Right cardiac atrium (tissue), 5 donors: ENCODE measurements at places on chromosomes 6 and 20.

DNA sequence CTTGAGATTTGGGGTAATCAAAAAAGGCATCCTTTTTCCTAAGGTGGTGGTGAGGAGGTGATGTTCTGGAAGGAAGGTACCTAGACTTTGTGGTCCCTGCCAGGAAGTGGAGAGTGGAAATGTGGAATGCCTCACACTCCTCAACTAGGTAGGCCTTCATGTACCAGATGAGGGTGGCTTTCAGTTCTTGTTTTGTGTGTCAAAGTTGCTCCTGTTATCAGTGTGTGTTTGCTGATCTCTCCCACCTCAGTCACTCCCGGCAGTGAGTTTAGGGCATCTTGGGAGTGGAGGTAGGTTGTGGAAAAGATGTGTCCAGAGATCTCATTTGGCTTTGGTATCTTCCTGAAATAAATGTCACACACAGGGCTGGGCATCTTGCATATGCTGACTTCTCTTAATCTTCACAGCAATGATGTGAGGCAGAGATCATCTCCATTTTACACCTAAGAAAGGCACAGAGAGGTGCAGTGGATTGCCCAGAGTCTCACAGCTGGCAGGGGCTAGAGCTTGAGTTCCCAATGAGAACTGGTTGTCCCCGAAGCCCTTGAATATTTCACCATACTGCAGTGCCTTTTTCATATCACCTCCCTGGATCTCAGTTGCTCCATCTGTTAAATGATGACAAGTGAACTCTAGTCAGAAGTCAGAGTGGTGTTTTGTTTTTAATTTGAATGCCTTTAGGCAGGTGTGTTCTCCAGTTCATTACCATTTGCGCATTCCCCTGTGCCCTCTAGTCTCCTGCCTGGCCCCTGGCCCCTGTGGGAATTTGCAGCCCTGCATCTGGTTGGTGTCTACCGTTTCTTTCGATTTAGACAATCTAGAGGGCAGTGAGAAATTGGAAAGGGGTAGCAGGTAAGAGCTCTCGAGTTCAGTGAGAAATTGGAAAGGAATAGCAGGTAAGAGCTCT, 2.9 kb downstream of the PKIG start:
- DNase-seq, result no peak

- DNase-seq, result no peak
Measured at GRCh38 chr20:61355585-61355984, 103.5 kb downstream of the CDH4 start.

DNA sequence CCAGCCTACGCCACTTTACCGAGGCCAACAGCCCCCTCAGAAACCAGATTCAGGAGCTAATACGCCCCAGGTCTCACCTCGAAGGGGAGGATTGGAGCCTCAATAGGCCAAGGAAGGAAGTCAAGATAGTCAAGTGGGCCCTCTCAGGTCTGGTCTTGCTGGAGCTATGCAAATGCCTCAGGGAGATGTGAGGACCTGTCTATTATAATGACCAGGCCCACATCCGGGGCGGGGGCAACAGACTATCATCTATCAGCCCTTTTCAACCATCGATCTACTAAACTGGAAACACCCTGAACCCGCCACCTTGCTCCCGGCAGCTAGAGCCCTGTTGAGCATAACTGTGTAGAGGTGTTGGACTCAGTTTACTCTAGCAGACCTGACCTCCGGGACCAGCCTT, 12.7 kb upstream of the GSTA3 start:
- no peak for DNase-seq

- DNase-seq, result no peak
Measured at GRCh38 chr6:12354499-12354898, 64.3 kb downstream of the EDN1 start.

DNA sequence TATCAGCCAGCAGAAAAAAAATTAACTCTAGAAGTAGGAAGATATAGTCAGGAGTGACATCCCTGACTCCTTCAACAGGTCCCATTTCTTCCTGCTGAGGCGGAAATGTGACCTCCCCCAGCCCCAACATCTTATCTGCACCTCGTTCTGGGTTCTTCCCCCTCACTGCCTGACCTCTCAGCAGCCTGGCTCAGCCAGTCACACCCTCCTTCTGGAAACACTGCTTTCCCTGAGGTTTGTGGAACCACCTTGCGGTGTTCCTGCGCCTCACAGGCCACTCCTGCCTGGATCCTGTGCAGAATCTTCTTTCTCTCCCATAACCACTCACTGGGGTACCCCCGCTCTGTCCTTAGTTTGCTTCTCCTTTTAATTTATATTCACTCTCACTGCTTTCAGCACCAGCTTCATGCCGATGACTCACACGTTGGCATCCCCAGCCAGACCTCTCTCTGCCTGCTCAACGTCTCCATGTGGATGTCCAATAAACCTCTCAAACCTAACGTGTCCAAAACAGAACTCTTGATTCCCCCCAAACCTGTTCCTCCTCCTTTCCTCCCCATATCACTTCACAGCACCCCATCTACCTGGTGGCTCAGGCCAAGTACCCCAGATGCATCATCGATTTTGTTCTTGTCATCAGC, 222.8 kb upstream of the PLN start:
- DNase-seq, result peak; percentile 16

- DNase-seq, result no peak
Measured at GRCh38 chr6:158634695-158635426, 9.7 kb downstream of the DYNLT1 start.

DNA sequence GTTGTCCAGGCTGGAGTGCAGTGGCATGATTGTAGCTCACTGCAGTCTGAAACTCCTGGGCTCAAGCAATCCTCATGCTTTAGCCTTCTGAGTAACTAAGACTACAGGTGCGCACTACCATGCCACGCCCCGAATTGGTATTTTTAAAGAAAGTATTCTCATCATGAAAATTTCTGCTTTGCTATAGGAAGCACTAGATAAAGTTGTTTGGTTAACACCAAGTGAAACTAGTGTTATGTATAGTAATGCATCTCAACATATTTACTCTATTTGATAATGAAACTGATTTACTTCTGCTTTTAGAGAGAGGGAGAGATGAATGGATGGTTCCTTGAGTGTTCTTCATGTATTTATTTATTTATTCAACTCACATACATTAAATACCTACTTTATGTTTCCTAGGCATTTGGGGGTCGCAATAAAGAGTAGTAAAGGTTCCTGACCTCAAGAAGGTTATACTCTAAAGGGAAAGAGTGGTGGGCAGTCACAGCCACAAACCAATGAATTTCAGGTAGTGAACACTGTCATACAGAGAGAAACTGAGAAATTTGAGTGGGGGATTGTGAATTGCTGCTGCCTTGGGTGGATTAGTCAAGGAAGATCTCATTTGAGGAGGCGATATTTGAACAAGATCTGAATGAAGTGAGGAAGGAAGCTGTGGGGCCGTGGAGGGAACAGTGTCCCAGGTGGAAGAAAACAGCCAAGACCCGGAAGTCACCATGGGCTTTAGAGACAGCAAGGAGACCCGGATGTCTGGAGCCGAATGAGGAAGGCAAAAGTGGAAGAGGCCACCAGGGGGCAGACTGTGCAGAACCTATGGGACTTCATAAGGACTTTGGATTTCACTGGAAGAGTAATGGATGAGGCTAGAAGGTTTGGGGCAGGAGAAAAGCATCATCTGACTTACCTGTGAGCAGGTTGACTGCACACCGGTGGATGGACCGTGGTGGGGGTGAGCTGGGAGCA, 185.6 kb downstream of the TSHZ2 start:
- peak; percentile 53 for DNase-seq

- no peak for DNase-seq
Measured at GRCh38 chr20:24909861-24910260, 39.2 kb upstream of the CST7 start.

- DNase-seq, result no peak
Measured at GRCh38 chr6:159086033-159086618, 41.3 kb upstream of the TAGAP start.

GRCh38 chr20:61957961-61958715, 107.5 kb downstream of the TAF4 start:
- DNase-seq, result no peak

- no peak for DNase-seq
Measured at GRCh38 chr20:56760610-56761009, 131.5 kb downstream of the TFAP2C start.

DNA sequence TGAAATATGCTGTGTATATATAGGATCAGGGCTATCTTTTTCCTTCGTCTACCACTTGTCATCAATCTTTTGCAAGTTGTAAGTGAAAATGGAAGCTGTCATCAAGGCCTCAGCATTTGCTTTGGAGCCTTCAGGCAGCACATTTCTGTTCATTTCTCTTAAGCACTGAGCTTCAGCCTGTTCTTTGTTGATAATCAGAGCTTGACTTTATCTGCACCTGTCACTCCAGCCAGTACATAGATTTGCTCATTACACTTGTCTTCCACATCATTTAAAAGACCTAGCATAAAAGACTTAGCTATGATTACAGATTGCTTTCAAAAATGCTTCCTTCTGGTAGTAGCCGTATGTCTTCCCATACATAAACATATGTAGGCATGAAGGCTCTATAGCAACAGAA, 189.8 kb upstream of the GRIK2 start:
- DNase-seq, result no peak

DNA sequence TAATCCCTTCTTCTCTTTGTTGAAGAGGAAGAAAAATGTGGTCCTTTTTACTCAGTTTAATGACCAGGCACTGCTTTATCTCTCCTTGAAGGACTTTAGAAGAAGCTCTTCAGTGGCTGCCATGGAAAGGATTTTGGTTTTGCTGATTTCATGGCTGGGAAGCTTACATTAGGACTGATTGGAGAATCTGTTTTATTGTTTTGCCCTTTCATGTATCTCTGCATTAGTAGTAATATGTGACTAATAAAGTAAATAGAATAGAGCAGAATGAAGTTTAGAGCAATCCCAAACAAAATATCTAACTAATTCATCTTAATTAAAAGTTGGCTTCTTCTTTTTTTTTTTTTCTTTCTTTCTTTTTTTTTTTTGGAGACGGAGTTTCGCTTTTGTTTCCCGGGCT, 502.9 kb downstream of the HAO1 start:
- no peak for DNase-seq

DNA sequence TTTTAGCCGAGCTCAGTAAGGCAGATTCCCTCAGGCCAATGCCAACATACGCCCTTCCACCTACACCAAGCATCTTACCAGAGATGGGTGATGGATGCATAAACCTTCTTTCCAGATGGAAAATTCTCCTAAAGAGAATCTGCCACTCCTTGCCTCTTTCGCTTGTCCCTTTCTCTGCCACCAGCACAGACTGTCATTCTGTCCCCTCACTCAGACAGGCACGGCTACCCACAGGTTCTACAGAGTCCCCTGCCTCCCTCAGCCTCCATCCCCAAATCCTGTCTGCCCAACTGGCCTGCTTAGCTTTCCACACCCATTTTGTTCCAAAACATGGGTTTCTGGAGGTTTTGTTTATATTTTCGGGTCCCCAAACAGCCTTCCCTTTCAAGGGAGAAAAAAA, 12.7 kb upstream of the FOXF2 start:
- no peak for DNase-seq

GRCh38 chr20:34952671-34953070, 2.9 kb downstream of the GSS start:
- DNase-seq, result no peak

GRCh38 chr20:41424546-41424945, 57.9 kb upstream of the EMILIN3 start:
- DNase-seq, result no peak
